ENCODE measurements at places on chromosomes 2 and 18.
A peak's percentile ranks its signal among the peaks of the same experiment; 100 is the strongest.

DNA sequence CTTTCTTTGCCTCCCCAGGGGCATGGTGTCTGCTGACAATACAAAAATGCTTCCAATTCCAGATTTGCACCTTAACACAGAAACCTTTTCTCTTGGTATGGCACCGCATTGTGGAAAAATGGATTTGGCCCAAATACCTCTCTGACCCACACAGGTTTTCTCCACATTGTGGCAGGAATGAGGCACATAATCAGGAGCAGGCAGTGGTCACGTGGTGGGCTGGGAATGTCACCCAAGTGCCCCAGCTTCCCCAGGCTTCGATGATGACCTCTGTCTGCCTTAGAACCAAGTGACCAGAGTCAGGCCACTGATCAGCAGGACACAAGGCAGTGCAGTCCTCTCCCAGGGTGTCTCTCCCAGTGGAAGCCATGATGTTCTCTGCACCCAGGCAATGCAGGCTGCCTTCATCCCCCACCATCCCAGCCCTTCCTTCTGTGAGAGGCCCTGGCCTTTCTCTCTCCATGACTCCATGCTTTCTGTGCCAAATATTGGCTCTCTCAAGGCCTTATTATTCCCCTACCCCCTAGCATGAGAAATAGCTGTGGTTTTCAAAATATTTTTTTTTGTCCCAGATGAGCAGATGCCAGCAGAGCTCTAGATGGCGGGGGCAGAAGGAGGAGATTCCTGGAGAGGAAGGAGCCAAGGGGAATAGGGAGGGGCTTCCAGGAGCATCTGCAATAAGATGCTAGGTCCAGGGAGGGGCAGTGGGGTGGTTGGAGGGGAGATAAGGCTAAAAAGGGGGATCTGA is 198.9 kb downstream of the ACKR3 start:
- H3K27ac ChIP-seq = peak overlapping the region; percentile 86
- DNase-seq = peak; percentile 83
- H3K27me3 ChIP-seq = no peaks in the 10 kb centered on the region
- H3K36me3 ChIP-seq = no peaks in the 10 kb centered on the region

DNA sequence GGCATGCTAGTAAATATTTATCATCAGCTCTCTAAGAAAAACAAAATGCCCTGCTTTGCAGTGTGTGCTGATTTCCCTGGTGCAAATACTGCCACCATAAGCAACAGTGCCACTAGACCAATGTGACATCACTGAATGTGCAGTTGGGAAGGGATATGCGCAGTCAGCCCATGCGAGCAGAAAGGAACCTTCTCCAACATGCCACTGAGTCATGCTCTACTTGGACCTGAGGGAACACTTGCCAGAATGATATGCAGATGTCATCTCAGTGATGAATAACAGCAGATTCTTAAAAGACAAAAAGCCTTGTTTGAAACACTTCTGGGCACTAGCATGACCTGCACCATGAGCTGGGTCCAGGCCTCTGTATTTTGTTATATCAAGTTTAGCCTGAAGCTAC is 55.3 kb upstream of the REL start:
- H3K36me3 ChIP-seq = no peaks in the 10 kb centered on the region
- H3K4me3 ChIP-seq = no peak overlapping the region
- H3K27me3 ChIP-seq = peaks cover 9% of the 10 kb centered on the region
- H3K27ac ChIP-seq = no peak overlapping the region
- no peaks in the 10 kb centered on the region for H3K4me1 ChIP-seq

DNA sequence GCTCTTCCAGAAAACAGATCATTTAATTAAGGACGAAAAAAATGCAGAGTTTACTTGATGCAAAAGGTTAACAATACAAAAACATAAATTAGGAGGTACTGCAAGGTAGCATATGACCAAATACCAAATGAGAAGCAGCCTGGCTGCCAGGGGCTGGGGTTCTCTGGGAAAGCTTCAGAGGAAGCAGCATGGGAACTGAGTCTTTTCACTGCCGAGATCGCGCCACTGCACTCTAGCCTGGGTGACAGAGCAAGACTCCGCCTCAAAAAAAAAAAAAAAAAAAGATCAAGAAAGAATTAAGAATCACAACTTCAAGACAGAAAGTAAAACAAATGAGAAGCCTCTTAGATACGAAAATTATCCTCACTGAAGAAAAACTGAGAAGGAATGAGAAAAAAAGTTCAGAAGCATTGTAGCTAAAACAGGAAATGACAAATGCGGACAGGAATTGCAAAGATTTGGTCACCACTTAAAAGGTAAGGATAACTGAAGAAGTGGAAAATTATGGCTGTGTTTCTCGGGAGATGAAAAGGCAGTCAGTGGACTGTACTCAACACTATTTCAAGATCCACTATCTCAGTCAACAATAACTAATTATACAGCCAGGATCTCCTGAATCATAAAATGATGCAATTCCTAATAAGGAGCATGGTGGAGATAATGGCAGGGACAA is 4.3 kb downstream of the SEPTIN10 start:
- H3K36me3 ChIP-seq = no peaks in the 10 kb centered on the region
- H3K4me1 ChIP-seq = peaks cover 64% of the 10 kb centered on the region
- H3K4me3 ChIP-seq = peak overlapping the region; percentile 67

GRCh38 chr2:172713365-172713875 is 22.2 kb upstream of the RAPGEF4 start:
- H3K27me3 ChIP-seq = no peaks in the 10 kb centered on the region
- H3K36me3 ChIP-seq = no peaks in the 10 kb centered on the region
- no peak overlapping the region for H3K4me3 ChIP-seq
- no peak for DNase-seq

- H3K27me3 ChIP-seq = no peaks in the 10 kb centered on the region
- no peak overlapping the region for H3K27ac ChIP-seq
- no peaks in the 10 kb centered on the region for H3K4me1 ChIP-seq
Measured at GRCh38 chr2:40592218-40592617, 140.3 kb upstream of the SLC8A1 start.

DNA sequence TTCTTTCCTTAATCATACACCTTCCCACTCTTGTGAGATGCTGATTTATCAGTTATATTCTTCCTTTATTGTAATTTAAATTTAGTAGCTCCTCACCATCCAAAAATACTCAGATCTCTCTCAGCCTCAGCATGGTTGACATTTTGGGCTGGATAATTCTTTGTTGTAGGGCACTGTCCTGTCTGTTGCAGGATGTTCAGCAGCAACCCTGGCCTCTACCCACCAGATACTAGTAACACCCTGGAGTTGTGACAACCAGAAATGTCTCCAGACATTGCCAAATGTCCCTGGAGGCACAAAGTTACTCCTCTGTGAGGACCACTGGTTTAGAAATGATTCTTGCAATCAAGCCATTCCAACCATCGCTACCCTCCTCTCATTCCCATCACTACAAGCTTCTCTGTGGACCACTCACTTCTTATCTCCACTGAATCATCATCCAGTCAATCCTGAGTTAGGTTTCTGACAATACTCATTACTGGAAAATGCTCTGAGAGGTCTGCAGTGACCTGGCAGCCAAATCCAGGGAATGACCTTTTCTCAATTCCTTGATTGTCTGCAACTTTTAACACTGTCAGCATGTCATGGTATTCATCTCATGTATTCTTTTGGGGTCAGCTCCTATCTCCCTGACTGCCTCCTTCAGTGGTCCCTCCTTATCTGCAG is 43.3 kb downstream of the OSBPL6 start:
- no peaks in the 10 kb centered on the region for H3K27me3 ChIP-seq
- no peaks in the 10 kb centered on the region for H3K36me3 ChIP-seq
- H3K4me1 ChIP-seq = peaks cover 47% of the 10 kb centered on the region
- DNase-seq = peak; percentile 17
- peak overlapping the region; percentile 7 for H3K4me3 ChIP-seq

GRCh38 chr2:206031162-206031784 is 54.7 kb downstream of the INO80D start:
- H3K27ac ChIP-seq = no peak overlapping the region
- H3K27me3 ChIP-seq = no peaks in the 10 kb centered on the region
- H3K36me3 ChIP-seq = peaks cover 6% of the 10 kb centered on the region
- H3K4me3 ChIP-seq = no peak overlapping the region
- no peaks in the 10 kb centered on the region for H3K4me1 ChIP-seq
- DNase-seq = peak; percentile 56

DNA sequence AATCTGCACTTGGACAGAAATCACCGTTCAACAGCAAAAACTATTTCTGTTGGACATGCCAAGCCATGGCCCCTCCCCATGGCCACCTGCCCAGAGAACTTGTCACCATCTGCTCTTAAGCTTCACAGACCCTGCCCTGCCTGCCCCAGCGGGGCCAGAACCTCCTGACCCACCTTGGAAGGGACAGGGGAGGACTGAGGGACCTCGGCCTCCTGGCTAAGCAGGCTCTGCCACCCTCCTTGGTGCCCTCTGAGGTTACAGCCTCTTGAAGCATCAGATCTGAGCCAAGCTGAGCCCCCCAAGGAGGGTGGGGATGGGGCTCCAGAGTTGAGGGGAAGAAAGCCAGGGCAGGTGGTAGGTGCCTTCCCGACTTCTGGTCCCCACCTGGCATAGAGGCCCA is 6.5 kb downstream of the TEX261 start:
- no peak overlapping the region for H3K27ac ChIP-seq
- no peak overlapping the region for H3K4me3 ChIP-seq
- DNase-seq = no peak
- peaks cover 5% of the 10 kb centered on the region for H3K4me1 ChIP-seq
- H3K36me3 ChIP-seq = peaks cover 6% of the 10 kb centered on the region

- peaks cover 7% of the 10 kb centered on the region for H3K27me3 ChIP-seq
- no peak overlapping the region for H3K4me3 ChIP-seq
- no peak for DNase-seq
- H3K27ac ChIP-seq = no peak overlapping the region
Measured at GRCh38 chr18:54466248-54467005, 108.7 kb downstream of the C18orf54 start.

DNA sequence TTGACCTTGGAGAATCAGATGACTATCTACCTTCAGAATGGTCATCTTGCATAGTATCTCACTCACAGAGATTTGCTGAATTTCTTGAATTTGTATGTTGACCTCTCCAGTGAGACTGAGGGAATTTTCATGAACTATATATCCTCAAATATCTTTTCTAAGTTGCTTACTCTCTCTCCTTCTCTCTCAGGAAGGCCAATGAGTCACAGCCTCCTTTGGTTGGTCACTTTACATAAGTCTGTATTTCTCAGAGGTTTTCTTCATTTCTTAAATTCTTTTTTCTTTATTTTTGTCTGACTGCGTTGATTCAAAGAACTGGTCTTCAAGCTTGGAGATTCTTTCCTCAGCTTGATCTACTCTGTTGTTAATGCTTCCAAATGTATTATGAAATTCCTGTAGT is 51.7 kb downstream of the VIT start:
- H3K27me3 ChIP-seq = no peaks in the 10 kb centered on the region
- H3K4me3 ChIP-seq = no peak overlapping the region
- H3K36me3 ChIP-seq = no peaks in the 10 kb centered on the region
- H3K4me1 ChIP-seq = no peaks in the 10 kb centered on the region

GRCh38 chr18:32093102-32093511 is 1.4 kb downstream of the RNF138 start:
- no peaks in the 10 kb centered on the region for H3K36me3 ChIP-seq
- peaks cover 11% of the 10 kb centered on the region for H3K4me1 ChIP-seq
- no peaks in the 10 kb centered on the region for H3K27me3 ChIP-seq
- H3K27ac ChIP-seq = peak overlapping the region; percentile 88

- peaks cover 8% of the 10 kb centered on the region for H3K4me1 ChIP-seq
- H3K27me3 ChIP-seq = no peaks in the 10 kb centered on the region
- peak overlapping the region; percentile 64 for H3K4me3 ChIP-seq
- DNase-seq = peak; percentile 88
- no peaks in the 10 kb centered on the region for H3K36me3 ChIP-seq
- no peak overlapping the region for H3K27ac ChIP-seq
Measured at GRCh38 chr2:240232961-240233884, 92.8 kb upstream of the OTOS start.

DNA sequence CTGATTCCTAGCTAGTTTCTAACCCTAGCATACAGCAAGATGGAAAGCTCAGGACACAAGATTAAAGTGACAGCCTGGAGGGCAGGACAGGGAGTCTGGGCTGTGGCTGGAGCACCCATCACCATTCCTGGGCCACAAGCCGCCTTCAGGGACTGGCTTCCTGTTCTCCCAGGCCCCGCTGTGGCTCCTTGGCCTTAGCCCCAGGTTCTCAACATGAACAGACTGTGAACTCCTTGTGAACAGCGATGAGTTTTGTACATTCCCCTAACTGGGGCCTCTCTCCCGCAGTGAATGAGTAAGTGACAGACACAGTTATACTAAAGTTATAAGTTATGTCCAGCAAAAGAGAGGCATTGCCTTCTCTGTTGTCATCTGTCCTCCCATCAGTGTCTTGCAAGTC is 35.9 kb upstream of the SLC14A1 start:
- no peaks in the 10 kb centered on the region for H3K27me3 ChIP-seq
- DNase-seq = peak; percentile 23

- no peak overlapping the region for H3K4me3 ChIP-seq
- H3K4me1 ChIP-seq = peaks cover 34% of the 10 kb centered on the region
- no peak for DNase-seq
- H3K36me3 ChIP-seq = no peaks in the 10 kb centered on the region
- H3K27ac ChIP-seq = no peak overlapping the region
- no peaks in the 10 kb centered on the region for H3K27me3 ChIP-seq
Measured at GRCh38 chr18:23588836-23589560, 2.7 kb upstream of the NPC1 start.

- H3K27ac ChIP-seq = 0 out of 2 replicates have a peak overlapping the region, but pooled peaks have one; percentile 9
- no peak overlapping the region for H3K4me3 ChIP-seq
- peak; percentile 7 for DNase-seq
- H3K27me3 ChIP-seq = no peaks in the 10 kb centered on the region
- peaks cover 12% of the 10 kb centered on the region for H3K4me1 ChIP-seq
- H3K36me3 ChIP-seq = no peaks in the 10 kb centered on the region
Measured at GRCh38 chr2:172836827-172837226, 101.2 kb downstream of the RAPGEF4 start.

DNA sequence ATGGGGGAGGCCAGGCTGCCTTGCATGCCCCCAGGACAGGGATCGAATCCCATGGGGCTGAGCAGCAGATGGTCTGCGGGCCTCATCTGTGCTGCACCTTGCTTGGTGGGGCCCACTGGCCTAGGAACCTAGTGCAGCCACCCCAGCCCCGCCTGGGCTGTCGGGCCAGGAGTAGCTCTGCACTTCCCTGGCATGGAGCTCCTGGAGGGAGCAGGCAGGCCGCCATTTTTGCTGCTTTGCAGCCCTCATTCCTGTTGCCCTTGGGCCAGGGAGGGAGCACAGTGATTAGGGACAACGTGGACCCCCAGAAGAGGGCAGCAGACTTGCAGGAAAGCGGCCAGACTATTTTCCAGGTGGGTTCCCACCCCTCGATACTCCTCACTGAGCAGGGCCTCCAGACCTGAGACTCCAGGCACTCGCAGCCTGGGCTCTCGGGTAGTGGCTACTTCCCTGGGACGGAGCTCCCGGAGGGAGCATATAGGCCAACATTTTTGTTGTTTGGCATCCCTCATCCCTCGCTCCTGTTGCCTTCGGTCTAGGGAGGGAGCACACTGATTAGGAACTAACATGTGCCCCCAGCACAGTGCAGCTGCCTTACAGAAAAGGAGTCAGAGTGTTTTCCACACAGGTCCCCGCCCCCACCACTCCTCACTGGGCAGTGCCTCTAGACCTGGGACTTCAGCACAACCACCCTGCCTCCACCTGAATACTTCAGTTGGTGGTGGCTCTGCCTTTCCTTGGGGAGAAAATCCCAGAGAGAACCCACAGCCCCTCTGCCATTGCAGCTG is 99.5 kb downstream of the MAIP1 start:
- H3K4me1 ChIP-seq = no peaks in the 10 kb centered on the region
- H3K4me3 ChIP-seq = no peak overlapping the region
- no peak overlapping the region for H3K27ac ChIP-seq

GRCh38 chr18:23844991-23845680 is 155.9 kb downstream of the LAMA3 start:
- no peaks in the 10 kb centered on the region for H3K27me3 ChIP-seq
- DNase-seq = peak; percentile 38
- peaks cover 10% of the 10 kb centered on the region for H3K4me1 ChIP-seq
- no peaks in the 10 kb centered on the region for H3K36me3 ChIP-seq
- H3K27ac ChIP-seq = no peak overlapping the region

GRCh38 chr2:117794668-117795067 is 19.8 kb upstream of the DDX18 start:
- DNase-seq = peak; percentile 80
- H3K27me3 ChIP-seq = no peaks in the 10 kb centered on the region
- H3K27ac ChIP-seq = no peak overlapping the region
- no peak overlapping the region for H3K4me3 ChIP-seq

Measured in GM23248 (cell line).